LoVo (cell line): ENCODE measurements at places on chromosomes 4 and X.
A peak's percentile ranks its signal among the peaks of the same experiment; 100 is the strongest.

GRCh38 chr4:81116566-81116965 lies 86.1 kb downstream of the BMP3 start:
- DNase-seq: no peak

- no peak for DNase-seq
Observed at GRCh38 chr4:88619971-88620370, 27.7 kb downstream of the HERC3 start.

DNA sequence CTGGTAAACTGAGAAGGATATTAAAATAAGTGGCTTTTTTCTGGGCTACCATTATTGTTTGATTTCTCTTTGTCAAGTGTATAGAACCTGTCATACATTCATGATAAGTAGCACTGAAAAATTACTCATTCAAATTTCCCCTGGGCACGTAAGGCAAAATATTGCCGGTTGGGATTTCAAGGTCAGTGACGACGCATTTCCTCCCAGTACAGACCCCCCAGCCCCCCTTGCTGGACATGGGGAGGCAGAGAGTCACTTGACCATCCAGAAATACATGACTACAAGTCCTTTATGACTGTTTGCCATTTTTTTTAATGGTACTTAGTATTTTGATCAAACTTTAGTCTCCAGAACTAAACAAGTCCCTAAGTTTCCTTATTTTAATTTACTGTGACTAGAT lies 6.8 kb upstream of the MND1 start:
- no peak for DNase-seq

DNA sequence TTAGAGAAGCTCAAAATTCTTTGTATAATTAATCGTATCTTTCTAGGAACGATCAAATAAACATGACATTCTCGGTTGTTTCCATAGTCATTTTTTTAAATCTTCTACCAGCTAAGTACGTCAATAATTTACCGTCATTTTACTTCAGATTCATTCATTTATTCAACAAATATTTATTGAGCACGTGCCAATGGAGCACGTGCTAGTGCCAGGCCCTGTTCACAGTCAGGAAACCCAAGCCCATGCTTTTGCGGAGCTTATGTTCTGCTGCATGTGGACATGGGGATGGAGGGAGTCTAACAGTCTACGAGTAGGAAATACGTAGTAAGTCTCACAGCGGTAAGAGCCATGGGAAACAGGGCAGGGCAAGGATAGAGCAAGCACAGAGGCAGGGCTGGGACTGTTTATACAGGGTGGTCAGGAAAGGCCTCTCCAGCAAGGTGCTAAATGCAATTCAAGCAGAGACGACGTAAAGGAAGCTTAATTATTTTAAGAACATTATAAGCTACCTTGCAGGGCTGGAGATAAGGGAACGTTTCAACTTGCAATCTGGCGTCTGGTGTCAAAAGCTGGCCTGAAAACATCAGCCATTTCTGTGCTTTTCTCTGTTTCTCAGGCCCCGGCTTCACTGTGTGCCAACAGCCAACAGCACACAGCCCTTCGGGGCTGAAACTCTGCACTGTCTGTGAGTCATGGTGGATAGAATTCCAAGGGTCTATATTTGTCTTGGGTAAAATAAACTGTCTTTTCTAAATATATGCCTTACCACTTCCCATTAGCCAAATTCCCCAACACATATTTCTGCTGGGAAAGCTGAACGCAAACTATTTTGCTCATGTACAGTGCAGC lies 517.1 kb upstream of the ZFP42 start:
- no peak for DNase-seq

DNA sequence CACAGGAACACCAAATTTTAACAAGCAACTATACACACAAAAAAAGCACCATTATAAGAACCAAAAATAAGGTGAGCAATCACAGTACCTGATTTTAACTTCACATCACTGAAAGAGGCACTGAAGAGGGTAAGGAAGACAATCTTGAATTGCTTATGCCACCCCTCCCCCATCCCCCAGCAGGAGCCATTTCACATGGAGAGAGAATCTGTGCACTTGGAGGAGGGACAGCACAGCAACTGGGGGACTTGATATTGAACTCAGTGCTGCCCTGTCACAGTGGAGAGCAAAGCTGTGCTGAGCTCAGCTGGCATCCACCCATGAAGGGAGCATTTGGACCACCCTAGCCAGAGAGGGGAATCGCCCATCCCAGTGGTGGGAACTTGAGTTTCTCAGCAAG lies 56.0 kb downstream of the NUDT11 start:
- DNase-seq: no peak

- no peak for DNase-seq
Observed at GRCh38 chrX:146481735-146482134, 327.8 kb upstream of the CXorf51B start.

GRCh38 chr4:138174981-138175794 lies 67.0 kb downstream of the SLC7A11 start:
- DNase-seq: no peak

DNA sequence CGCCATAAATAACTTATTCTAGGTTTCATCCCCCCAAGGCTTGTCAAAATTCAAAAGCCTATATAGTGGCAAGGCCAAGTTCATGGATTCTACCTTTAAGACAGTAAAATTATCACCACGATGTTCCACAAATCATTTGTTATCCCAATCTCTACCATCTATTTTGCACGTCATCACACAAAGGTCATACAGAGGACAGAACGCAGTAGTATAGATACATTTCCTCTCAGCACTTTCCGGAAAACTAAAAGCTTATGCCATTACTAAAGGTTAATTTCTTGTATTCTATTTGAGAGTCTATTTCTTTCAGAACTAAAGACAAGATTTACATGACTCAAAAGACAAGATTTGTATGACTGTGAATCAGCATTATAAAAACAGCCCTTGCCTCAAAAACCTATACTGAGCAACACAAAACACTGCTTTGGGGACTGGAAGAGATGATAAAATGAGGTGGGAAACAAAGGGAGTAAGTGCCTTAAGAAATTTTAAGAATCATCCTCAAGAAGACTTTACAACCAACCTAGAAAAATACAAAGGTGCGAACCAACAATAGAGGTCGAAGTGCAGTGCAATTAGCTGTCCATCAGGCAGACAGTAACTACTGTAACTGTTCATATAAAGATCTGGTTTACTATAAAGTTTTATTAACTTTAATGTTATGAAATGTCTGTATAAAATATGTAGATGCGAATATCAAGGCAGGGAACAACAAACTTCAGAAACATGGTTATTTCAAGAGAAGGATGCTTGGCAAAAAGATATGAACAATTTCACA lies 7.6 kb downstream of the UBE2D3 start:
- DNase-seq: no peak

- DNase-seq: no peak
Observed at GRCh38 chr4:10593130-10593529, 91.4 kb downstream of the CLNK start.

GRCh38 chrX:129693354-129693753 lies 38.6 kb upstream of the APLN start:
- DNase-seq: no peak

GRCh38 chrX:48751343-48751742 lies 10.2 kb upstream of the GLOD5 start:
- DNase-seq: no peak

DNA sequence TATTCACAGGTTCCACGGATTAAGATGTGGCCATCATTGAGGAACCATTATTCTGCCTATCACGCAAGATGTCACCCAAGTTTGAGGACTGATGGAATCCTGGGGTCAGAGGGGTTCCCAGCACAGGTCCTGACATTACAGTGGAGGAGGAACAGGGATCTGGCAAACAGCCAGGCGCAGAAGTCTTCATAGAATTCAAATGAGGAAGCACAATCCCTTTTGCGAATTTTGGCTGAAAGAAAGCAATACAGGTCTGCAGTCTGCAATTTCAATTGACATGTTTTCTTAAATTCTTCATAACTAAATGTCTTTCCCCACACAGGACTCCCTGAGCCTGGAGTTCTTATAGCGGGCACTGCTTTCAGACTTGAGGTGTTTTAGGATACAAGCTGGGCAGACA lies 14.5 kb downstream of the DOCK11 start:
- DNase-seq: no peak

DNA sequence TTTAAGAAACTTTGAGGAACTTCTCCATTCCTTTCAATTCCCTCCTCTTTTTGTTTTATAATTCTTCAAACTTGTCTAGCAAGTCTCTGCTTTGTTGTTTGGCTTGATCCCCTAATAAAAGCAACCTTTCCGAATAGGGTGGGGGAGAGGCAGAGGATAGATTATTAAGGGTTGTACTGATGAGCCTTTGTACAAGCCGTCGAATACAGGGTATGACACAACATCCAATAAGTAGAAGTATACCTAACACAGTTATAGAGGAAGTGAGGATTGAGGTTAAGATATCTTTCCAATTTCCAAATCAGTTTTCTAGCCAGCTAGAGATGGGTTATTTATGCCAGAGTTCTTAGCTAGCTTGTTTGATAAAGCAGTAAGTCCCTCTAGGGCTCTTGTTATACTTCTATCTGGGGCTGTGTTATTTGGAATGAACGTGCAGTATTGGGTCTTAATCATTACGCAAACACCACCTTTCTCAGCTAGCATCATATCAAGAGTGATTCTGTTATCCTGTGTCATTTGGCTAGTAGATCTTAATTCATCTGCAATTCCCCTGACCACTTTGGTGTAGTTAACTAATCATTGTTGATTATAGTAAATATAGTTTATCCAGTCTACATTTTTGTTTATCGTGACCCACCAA lies 18.5 kb downstream of the METAP1 start:
- DNase-seq: no peak

GRCh38 chrX:73076838-73077237 lies 2.5 kb downstream of the PABPC1L2A start:
- no peak for DNase-seq

- no peak for DNase-seq
Observed at GRCh38 chrX:101430457-101431078, 22.5 kb downstream of the HNRNPH2 start.

DNA sequence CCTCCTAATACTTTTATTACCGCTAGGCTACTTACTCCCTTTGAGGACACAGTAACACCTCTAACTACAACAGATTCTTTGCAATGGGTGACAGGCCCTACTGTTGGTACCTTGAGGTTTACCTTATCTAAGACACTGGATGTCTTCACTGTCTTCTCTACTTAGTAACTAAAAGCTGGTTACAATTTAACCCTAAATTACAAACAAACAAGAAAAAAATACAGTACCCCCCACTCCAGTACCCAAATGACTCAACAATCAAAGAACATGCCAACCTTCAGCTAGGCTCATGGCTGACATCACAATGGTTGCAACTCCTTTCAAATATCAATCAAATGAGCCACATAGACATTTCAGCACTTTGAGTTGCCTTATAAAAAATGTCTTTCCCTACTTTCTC lies 198.0 kb downstream of the GUCY2F start:
- DNase-seq: no peak

- DNase-seq: peak; percentile 52
Observed at GRCh38 chr4:94595880-94596483, 144.2 kb downstream of the PDLIM5 start.

DNA sequence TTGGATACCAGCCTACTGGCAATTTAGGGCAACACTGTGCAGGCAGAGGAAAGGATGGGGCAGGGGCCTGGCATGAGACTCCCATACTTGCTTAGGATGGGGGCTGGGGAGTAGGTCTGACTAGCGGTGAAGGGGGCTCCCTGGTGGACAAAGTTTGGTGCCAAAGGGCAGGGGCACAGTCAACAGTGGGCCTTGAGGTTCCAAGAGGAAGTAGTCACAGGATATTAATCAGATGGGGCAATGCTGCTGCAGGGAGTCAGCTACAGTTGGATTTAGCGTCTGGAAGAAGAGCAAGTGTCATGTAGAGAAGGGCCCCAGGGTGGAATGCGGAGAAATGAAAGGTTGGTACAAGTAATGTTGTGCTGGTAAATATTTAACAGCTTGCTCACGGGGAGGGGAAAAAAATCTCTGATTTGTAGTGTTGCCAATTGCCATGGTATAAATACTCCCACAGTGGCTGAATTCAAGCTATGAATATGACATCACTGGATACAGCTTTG lies 139.4 kb downstream of the PJA1 start:
- DNase-seq: peak; percentile 12

GRCh38 chrX:10156199-10157031 lies at the start of gene CLCN4:
Gene CLCN4, plus strand, starts transcription at chrX:10156975. Its CDS starts 28,058 bp downstream, at chrX:10185033.
- DNase-seq: peak; percentile 38

GRCh38 chr4:1031956-1032795 lies 20.8 kb downstream of the FGFRL1 start:
- DNase-seq: no peak

DNA sequence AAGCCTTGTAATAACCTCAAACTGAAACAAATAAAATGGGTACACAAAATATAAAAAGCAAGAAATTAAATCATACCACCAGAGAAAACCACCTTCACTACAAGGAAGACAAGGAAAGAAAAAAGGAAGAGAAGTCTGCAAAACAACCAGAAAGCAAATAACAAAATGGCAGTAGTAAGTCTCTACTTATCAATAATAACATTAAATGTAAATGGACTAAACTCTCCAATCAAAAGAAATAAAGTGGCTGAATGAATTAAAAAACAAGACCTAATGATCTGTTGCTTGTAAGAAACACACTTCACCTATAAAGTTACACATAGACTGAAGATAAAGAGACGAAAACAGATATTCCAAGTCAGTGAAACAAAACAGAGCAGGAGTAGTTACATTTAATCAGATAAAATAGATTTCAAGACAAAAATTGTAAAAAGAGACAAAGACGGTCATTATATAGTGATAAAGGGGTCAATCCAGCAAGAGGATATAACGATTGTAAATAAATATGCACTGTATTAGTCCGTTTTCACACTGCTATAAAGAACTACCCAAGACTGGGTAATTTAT lies 144.1 kb downstream of the MAB21L2 start:
- DNase-seq: no peak

DNA sequence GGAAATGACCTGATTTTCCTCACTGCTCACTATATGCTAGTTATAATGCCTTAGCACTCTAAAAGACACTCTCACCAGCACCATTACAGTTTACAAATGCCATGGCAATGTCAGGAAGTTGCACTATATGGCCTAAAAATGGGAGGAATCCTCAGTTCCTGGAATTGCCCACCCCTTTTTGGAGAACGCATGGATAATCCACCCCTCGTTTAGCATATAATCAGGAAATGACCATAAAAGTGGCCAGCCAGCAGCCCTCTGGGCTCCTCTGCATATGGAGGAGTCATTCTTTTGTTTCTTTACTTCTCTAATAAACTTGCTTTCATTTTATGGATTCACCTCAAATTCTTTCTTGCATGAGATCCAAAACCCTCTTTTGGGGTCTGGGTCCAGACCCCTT lies 93.0 kb downstream of the UPRT start:
- DNase-seq: no peak

- DNase-seq: no peak
Observed at GRCh38 chr4:1207603-1208265, 35.4 kb upstream of the SPON2 start.

DNA sequence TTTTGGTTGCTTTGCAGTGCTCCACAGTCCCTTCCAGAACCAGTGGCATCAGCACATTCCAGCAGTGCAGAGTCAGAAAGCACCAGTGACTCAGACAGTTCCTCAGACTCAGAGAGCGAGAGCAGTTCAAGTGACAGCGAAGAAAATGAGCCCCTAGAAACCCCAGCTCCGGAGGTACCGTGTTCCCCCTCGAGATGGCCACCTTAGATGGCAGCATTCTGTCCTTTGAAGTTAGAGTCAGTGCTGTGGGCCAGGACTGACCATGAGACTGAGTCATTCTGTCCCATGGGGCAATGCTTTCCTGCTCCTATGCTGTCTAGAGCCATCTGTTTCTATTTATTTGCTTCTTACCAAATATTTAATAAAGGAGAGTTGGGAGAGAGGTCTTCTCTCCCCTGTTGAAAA lies 112.3 kb downstream of the KLHL8 start:
- no peak for DNase-seq
